Lower leg skin (tissue), 4 donors: ENCODE measurements at places on chromosomes 1 and 21. TPM values are rescaled to one million over a fixed set of nuclear protein-coding genes. Genes with fewer than 3 reads are reported as not detected.

Gene RCSD1
- total RNA-seq, result 3.7 TPM

DNA sequence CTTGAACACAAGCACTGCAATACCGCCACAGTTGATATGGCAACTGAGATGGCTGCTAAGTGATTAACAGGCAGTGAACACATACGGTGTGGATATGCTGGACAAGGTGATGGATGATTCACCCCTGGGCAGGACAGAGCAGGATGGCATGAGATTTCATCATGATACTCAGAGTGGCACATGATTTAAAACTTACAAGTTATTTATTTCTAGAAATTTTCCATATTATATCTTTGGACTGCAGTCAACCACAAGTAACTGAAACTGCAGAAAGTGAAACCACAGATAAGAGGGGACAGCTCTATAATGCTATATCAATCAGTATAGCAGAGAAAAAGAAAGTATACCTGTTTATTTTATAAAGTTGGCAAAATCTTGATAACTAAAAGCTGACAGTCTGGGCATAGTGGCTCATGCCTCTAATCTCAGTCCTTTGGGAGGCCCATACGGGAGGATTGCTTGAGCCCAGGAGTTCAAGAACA is 47.9 kb downstream of the PHACTR4 start:
- DNase-seq, result no peak

GRCh38 chr1:58402444-58402843 is 144.1 kb downstream of the OMA1 start:
- no peak for DNase-seq

DNA sequence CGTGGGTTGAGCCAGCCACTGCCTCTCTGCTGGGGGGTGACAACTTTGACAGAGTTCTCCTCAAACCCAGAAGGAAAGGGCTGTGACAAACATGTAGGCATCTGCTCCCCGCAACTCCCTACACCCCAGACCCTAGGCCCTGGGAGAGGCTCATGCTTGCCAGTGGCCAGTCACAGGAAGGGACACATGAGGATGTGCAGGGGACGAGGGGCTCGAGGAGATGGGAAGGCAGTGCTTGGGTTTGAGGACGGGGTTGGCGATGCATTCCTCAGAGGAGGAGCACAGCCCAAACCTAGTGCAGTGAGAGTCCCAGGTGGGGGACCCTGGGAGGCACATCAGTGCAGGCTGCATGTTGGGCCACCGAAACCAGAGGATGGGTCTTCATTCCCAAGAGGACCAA is 62.1 kb downstream of the STUM start:
- DNase-seq, result peak; percentile 54
